Activated T-cell treated with anti-CD3 and anti-CD28 coated beads for 48 hours (primary cell): ENCODE measurements at places on chromosomes 6 and 20.

GRCh38 chr6:2078888-2079287 lies 166.5 kb downstream of the GMDS start:
- no peak for DNase-seq

DNA sequence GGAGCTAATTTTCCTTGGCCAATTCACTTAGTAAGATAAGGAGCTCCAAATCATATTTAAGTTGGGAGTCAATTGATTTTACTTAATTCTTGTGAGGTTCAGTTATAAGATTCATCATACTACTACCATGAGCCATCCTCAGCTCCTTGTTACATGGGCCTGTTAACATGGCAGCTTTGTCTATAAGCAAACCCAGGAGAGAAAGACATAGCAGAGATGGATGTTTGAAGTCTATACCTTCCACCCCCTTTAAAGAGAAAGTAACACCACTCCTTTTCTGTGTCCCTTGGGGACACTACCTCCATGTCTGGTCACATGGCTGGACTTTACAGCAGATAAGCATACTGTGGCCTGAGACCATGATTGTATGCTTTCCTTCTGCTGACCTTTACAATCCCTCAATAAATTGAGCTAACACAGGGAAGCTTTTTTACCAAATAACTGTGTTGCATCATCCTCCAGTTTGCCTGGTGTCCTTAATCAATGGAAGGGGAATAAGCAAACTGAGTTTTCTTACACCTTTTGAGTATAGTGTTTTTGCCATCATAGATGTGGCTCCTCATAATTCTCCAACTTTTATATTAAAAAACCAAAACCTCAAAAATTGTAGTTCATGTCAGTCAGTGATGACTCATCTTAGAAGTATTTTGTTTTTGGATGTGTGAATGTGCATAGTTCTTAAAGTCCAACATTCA lies 9.8 kb upstream of the ZNFX1 start:
- DNase-seq = no peak

DNA sequence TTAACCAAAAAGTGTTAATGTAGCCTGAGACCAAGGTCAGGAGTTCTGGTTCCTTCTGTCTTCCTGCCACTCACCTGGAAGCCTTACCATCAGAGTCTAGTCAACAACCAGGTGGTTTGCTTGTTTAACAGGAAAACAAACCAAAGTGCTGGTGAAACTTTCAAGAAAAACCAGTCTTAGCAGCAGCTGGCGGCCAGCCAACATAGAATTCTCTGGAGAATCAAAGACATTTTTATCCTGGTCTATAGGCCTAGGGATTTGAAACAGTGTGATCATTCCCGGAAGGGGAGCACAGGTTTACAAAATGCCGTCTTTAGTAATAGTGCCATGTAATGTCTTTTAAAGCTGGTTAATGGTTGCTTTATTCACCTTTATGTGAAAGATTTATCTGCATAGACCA lies 146.6 kb upstream of the AKIRIN2 start:
- DNase-seq = no peak

- peak; percentile 40 for DNase-seq
These were observed 38.9 kb upstream of the PMEPA1 start for GRCh38 chr20:57748601-57749130.

GRCh38 chr20:50837532-50838321 lies 42.9 kb downstream of the BCAS4 start:
- no peak for DNase-seq

- no peak for DNase-seq
These were observed 304.4 kb downstream of the PREX1 start for GRCh38 chr20:48523191-48523995.

DNA sequence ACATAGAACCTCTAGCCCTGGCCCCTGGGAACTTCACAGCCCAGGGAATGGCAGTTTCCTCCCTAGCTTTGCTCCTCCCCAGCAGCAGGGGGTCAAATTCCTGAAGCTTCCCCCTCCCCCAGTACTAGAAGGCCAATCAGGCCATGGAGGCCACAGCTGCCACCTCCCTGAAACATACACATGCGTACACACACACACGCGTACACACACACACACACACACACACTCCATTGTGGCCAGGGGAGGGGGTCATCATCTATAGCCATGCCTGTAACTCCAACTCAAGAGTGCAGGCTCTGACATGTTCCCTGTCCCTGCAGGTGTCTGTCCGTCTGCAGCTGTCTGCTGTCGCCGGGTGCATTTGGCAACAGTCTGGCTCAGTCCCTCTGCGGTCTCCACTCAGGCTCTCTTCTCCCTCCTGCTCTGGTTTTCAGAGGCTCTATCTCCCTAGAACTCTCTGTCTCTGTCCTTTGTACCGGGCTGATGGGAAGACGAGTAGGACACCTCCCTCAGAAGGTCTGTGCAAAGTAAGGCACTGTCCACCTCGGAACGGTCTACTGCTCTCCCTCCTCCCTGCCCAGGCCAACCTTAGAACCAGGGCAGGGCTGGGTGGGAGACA lies 1.4 kb downstream of the LRFN2 start:
- DNase-seq = no peak

DNA sequence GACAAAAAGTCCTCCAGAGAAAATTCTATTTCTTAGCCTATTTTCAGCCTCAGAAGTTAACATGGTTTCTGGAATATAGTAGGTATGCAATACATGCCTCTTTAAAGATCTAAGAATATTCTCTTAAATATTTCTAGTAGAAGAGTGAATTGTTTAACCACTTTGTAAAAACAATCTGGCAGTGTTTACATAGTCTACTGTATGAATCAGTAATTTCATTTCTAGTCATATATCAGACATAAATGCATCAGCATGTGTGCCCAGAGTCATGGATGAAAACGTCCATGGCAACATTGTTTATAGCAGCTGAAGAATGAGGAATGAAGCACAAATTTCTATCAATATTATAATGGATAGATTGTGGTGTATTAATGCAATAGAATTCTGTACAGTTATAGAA lies 124.9 kb downstream of the NKAIN2 start:
- DNase-seq = no peak

GRCh38 chr20:58710481-58711265 lies 18.1 kb downstream of the NPEPL1 start:
- no peak for DNase-seq

- DNase-seq = no peak
These were observed 36.7 kb downstream of the LRFN2 start for GRCh38 chr6:40550202-40551101.

- no peak for DNase-seq
These were observed 24.5 kb downstream of the TSHZ2 start for GRCh38 chr20:52996658-52997057.

DNA sequence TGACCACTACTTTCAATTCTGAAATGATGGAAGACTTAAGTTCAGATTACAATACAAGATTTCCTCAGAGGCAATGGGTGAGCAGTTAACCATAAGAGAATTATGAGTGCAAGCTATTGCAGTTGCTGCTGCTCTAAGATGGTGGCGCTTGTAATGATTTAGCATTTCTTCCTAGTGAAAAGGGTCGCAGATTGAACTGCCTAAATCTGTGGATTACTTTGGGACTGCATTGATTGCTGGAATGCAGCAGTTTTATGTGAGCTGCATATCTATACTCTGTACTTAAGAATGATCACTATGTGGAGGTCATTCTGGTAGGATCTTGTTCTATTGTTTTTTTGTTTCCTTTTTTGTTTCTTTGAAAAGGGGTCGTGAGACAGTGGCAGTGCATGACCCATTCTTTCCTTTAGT lies 5.3 kb downstream of the SCAF8 start:
- DNase-seq = no peak

DNA sequence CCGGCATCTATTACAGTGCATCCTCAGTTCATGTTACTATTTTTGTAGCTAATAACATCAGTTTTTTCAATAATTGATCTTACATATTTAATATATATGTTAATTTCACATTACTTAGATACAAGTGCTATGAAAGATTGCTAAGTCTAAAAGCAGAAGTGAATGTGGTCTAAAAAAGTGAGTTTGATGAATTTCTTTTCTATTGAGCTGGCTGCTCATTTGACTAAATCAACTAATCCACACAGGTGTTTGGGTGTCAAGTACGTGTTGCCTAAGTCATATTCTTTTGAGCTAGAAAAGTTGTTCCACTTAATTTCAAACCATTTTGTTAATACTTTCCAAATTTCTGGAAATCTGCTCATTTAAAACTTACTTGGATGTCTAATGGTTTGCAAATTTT lies 46.6 kb upstream of the EZR start:
- DNase-seq = no peak

DNA sequence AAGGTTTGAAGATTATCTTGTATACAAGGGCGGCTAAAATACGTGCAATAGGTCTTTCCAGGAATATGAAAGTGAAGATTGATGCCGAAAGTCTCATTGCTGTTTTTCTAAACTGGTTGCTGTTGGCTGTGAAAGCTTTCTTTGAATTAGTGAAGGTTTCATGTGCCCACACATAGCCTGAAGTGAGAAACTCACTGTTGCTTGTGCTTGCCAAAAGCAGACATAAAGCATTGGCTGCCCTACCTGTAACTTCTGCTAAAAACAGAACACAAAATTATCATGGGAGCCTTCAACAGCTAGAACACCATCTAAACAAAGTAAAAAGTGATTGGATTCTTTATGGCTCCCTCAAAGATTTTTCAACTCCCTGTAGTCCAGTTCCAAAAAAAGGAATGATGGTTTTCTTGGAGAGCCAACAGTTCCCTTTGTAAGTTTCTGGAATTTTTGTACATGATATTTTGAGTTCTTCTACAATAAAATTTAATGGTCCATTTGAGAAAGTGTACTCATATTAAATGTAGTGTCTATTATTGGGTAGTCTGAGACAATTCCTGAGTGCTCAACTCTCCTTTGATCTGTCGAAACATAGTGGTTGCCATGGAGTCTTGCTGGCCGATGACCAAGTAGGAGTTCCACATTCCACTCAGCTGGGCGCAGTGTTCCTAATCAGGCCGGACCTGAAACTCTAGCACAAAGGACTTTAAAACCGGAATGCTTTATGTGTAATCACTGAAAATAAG lies 68.5 kb downstream of the PLEKHG1 start:
- DNase-seq = no peak

GRCh38 chr20:48716086-48716485 lies 111.7 kb downstream of the PREX1 start:
- peak; percentile 47 for DNase-seq

DNA sequence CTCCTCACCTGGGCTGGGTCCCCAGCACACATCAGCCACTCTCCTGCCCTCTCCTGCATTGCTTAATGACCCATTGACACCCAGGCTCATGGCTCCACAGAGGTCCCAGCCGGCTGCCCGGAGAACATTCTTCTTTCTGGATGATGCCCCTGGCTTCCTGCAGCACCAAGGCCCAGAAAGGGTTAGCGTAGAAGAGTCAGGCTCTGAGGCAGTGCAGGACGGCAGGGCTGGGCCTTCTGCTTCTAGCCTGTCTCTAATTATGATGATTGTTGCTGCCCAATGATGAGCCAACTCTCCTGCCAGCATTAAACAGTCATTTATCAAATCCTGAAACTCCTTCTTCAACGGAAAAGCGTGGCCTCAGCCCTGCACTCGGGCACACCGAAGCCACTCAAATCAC lies 66.4 kb downstream of the ZNF217 start:
- no peak for DNase-seq

DNA sequence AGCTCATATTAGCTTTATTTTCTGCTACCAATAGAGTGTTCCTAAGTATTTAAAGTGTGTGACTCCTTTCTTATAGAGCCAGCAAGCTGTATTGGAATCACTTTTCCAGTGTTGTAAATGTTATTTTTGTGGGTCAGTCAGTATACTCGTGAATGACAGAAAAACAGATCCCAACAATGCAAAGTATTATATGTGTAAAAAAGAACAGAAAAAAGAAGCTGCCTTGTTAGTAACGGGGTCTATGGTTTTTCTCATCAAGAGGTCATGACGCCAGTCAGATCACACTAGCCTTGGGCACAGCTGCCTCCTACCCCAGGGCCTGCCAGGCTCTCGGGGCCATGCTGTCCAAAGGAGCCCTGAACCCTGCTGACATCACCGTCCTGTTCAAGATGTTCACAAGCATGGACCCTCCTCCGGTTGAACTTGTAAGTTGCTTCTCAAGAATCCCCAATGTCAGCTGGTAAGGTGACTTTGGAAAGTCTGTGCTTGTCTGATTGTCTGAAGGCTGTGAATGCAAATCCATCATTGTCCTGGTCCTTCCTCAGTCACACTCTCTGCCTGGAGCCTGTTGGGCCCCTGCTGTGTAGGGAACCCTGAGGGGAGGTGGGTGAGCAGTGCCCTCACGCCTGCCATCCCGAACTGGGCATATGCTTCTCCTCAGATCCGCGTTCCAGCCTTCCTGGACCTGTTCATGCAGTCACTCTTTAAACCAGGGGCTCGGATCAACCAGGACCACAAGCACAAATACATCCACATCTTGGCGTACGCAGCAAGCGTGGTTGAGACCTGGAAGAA lies 9.8 kb downstream of the NELFCD start:
- DNase-seq = no peak

- no peak for DNase-seq
These were observed 135.9 kb downstream of the JPH2 start for GRCh38 chr20:44050925-44051660.

DNA sequence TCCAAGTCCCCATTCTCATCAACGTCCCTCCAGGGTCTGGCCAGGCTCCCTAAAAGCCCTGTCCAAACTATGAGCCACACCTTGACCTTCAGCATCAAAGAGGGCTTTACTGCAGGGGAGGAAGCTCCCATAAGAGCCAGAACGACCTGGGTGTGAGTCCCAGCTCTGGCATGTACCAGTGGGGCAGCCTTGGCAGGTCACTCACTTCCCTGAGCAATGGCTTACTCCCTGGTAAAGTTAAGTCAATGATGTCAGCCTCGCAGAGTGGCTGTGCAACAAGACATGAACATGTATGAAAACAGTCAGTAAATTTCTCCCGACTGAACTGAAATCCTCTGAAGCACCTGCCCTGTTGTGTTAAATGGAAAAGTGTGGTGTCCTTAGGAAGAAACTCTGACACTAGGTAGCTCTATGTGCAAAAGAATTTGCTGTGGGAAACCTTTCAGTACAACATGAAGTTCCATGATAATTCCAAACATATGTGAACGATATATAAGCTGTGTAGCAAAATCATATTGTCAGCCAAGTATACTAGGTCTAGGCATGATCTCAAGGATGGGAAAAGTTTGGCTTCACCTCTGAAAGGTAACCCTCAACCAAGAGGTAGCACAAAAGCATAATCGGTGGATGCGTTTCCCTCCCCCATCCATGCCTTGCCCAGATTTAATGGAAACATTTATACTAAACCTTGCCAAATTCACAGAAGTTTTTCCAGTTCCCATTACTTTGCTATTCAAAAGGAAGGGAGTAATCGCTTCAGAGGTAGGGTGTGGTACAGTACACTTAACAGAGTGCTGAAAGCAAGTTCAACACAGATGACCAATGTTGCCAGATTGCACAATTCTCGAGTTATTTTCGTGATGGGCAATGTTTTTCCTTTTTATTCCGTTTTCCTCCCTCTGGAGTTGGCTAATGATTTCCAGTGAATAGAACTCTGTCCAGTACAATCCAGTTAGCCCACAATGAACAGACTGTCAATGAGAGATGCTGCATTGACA lies 49.0 kb upstream of the RANBP9 start:
- DNase-seq = no peak
